ENCODE measurements at places on chromosomes 11 and 22. TPM values are rescaled to one million over a fixed set of nuclear protein-coding genes. Genes with fewer than 3 reads are reported as not detected.

The PUS3 gene
- 14.1 TPM for total RNA-seq

DNA sequence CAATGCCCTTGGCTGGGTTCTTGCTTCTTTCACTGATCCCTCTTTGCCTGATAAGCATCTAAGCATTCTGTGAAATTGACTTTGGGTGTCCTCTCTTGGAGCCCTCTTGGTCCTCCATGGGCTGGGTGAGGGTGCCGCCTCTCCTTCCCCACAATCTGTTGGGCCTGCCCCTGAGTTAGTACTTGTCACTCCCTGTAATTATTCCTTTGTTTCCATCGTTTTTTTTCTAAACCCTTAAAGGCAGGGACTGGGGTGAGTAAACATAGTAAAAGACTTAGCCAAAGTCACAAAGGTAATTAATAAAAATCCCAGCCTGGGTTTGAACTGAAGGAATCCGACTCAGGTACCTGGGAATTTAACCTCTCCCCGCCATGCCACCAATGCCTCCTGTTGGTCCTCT, 188.1 kb downstream of the MYO18B start:
- H3K36me3 ChIP-seq, result no peaks in the 10 kb centered on the region
- peaks cover 26% of the 10 kb centered on the region for H3K27me3 ChIP-seq
- H3K4me3 ChIP-seq, result no peak overlapping the region
- no peaks in the 10 kb centered on the region for H3K4me1 ChIP-seq
- no peak overlapping the region for H3K27ac ChIP-seq

DNA sequence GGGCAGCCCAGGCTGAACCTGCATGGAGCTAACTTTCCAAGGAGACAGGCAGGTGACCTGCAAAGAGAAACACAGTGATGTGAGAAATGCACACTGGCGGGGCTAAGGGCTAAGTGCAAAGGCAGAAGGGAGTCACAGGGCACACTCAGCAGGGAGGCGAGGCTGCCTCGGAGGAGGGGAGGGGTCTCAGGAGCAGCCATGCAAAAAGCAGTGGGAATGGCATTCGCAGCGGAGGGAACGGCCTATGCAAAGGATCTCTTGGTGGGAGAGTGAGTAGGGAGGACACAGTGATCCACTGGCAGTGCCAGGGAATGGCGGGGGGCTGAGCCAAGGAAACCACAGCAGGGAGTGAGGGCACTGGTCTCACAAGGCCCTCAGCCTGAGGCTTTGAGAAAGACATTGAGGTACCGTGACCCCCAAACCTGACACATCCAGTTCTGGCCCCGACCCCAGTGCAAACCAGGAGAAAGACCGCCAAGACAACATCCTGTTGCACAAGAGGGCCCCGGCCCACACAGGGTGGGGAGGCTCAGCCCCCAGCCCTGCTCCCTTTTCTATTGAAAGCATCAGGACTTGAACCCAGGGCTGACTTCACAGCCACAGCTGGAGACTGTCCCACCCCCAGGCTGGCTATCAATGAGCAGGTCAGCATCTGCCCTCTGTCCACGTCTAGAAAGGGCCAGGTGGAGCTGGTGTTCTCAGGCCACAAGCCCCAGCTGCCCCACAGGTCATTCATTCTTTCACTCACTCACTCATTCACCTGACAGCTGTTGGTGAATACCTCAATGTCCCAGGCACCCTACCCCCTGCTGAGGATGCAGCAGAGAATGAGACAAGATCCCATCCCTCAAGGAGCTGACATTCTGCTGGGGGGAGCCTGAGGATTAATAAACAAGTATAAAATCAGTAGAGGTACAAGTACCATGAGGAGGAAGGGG, 50.7 kb downstream of the IGLL1 start:
- H3K4me3 ChIP-seq, result no peak overlapping the region
- no peaks in the 10 kb centered on the region for H3K36me3 ChIP-seq
- H3K27me3 ChIP-seq, result no peaks in the 10 kb centered on the region
- DNase-seq, result no peak

DNA sequence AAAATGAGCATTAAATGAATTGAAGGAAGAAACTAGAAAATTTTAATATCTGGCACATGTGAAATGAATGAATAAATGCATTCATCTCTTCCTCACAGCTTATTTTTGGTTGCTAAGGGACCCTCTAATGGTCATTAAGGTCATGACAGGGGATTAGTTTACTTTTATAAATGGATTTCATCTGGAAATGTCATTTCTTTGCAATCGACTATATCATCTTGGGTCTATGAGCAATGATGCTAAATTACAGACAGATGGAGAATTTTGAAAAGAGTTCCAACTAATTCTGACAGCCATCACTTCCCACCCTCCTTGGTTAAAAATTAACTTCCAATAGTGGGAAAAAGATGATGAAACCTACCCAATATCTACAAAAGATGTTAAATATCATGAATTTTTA, 98.0 kb downstream of the KIF18A start:
- H3K36me3 ChIP-seq, result no peaks in the 10 kb centered on the region
- H3K4me1 ChIP-seq, result no peaks in the 10 kb centered on the region
- no peaks in the 10 kb centered on the region for H3K27me3 ChIP-seq
- no peak overlapping the region for H3K27ac ChIP-seq
- DNase-seq, result no peak

All from hepatocyte (in vitro differentiated cells).